ENCODE measurements at places on chromosomes 6 and 20.

GRCh38 chr6:135796643-135797305 is 54.7 kb upstream of the PDE7B start:
- no peak for DNase-seq

- no peak for DNase-seq
Observed at GRCh38 chr6:21836772-21837425, 243.3 kb downstream of the SOX4 start.

GRCh38 chr20:10573273-10573950 is 100.4 kb downstream of the JAG1 start:
- DNase-seq, result no peak

DNA sequence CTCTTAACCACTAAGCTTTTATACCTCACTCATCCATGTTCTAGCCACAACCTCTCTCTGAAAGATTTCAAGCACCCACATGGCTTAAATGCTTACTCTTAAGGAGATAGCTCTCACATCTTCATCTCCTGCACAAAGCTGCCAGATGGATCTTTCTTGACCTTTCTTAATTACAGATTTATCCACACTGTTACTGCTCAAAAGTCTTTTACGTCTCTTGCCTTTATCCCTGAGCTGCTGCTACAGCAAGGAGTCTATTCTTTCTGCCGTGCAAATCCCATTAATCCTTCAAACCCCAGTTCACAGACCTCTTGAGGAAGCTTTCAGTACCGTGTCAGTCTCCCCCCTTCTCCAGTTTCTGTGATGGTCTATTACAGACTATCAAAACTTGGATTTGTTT is 54.6 kb downstream of the B4GALT5 start:
- no peak for DNase-seq

- no peak for DNase-seq
Observed at GRCh38 chr20:34753706-34754461, 49.7 kb downstream of the TP53INP2 start.

DNA sequence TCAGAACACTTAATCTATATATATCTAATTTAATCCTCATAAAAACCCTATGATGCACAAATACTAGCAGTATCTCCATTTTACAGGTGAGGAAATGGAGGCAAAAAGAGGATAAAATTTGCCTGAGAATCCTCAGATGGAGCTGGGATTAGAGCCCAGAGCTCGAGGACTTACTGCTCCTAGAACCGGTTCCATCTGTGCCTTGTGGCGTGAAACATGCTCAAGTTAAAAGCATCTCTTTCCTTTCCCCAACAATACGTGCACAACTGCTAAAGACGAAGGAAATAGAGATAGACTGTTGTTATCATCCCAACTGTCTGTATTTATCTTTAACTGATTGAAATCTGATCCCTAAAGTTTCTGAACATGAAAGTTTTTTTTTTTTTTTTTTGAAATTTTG is 367.6 kb upstream of the SOX4 start:
- no peak for DNase-seq

DNA sequence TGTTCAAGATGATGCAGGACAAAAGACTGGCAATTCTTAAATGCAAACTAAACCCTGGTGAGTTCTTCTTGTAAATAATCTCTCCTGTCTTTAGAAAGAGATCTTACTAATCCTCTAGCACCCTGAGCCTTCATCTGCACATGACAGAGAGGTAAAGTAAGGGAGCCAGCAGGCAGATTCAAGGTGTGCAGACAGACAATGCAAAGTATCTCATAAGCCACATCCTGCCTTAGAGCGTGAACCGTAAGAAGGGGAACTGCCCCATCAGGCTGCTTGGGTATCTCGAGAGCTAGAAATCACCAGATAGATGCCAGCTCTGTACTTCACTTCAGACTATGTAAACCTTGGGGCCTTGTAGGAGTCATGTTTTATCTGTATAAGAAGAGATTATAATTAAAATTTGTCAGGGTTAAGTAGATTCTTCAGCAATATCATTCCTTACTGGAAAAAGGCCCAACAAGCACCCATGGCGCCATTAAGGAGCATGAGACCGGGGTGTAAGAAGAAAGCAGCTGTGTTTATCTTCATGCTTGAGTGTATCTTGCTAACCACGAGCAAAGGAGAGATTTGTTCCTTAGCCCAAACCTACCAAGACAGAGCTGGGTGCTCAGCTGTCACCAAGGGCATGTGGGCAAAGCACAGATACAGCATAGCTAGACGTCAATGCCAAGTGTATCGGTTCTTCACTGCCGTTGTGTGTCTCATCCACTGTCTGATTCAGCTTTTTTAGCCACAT is 24.4 kb downstream of the CNR1 start:
- no peak for DNase-seq

DNA sequence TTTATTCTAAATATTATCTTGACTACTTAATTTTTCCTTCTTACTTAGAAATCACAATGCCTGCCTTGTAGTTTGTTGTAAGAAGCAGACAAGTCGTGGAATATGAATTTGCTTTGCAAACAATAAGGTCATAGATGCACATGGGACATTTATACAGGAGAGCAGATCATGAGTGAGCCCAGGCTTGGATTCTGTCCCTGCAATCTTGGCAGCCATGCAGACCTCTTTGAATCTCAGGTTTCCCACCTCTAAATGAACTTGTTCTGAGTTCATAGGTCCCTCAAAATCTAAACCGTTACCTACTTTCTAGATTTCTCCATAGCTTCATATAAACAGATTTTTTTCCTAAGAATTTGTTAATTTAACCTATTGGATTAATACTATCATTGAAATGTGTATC is 19.5 kb downstream of the KIAA0408 start:
- DNase-seq, result no peak

GRCh38 chr6:103734016-103734415 is 1125.7 kb downstream of the HACE1 start:
- no peak for DNase-seq

GRCh38 chr20:19860737-19861136 is 102.7 kb downstream of the RIN2 start:
- no peak for DNase-seq

GRCh38 chr20:36251426-36251825 is 15.1 kb downstream of the AAR2 start:
- no peak for DNase-seq

- no peak for DNase-seq
Observed at GRCh38 chr6:145631374-145631773, 103.9 kb downstream of the EPM2A start.

- no peak for DNase-seq
Observed at GRCh38 chr20:25454153-25454900, 46.9 kb downstream of the GINS1 start.

DNA sequence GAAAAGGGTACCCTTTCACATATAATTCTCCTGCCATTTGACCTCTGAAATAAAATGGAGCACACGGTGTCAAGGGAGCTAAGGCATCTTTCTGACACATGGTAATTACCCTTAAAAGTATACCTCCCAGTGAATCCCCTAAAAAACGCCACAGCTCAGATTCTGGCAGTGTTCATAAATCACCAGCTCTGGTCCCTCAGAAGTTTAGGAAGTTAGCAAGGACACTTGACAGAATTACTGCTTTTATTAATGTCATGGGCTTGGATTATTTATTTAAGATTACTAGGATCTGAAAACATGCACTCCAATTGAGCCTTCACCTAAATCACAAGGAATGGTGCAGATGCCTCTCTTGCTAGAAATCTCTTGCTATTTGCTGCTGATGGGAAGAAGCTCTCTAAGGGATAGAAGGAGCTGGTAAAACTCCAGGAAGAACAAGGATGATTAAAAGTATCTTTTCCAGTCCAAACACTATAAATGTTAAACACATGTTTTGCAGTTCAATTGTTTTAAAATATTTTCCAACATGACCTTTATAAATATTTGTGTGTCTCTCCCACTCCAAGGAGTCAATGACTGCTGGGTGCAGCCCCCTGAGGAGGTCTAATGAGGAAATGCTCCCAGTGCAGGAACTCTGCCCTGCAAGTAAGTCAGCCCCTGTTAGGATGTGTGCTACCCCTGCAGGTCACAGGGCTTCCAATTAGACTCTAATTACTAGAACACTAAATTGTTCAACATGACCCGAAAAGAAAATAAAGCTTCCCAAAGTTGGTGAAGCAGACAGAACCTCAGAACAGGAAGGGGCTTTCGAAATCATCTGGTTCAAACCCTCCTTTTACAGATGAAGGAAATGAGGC is 230.3 kb downstream of the TFAP2A start:
- no peak for DNase-seq

DNA sequence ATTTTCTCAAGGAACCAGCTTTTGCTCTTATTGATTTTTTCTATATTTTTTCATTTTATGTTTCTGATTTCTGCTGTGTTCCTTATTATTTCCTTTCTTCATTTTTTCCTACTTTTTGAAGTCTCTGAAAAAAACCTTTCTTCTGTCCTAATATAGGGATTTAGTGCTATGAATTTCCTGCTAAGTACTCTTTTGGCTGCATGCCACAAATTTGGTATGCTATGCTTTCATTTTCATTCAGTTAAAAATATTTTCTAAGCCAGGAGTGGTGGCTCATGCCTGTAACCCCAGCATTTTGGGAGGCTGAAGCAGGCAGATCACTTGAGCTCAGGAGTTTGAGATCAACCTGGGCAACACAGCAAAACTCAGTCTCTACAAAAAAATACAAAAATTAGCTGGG is 30.6 kb downstream of the SIRPD start:
- no peak for DNase-seq

GRCh38 chr6:71080826-71081225 is 124.0 kb upstream of the B3GAT2 start:
- no peak for DNase-seq

Measured in neural crest cell (in vitro differentiated cells).